ENCODE measurements at places on chromosomes 3 and 15.

DNA sequence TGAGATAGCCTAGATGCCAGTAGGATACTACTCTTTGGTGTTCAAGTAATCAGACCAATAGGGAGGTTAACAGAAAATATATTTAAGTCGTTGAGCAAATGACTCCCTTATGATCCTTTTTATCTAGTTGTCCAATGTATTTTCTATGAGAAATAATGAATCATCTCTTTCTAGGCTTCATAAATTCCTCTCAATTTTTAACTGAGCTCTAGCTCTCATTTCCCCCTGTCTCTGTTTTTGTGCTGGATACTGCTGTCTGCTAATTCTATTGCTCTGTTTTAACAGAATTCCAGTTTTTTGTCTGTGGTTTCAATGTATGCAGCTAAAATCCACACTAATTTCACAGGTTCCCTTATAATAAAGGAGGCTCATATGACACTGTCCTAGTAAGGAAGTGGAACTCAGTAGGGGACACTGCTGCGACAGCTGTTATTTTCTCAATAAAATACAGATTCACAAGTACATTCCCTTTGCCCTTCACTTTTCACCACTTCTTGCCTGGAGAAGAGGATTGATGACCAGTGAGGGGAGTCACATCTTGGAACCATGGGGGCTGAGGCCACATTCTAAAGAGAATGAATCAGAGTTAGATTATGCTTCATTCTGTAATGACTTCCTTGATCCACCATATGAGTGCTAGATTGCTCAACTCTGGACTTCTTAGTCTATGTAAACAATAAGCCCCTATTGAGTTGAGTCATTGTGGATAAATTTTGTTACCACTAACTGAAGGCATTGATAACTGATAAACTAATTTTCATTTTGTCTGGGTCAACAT is 558.7 kb upstream of the KCNMB2 start:
- DNase-seq = peak; percentile 79

- DNase-seq = peak; percentile 38
Measured at GRCh38 chr15:69798481-69799250, 299.1 kb downstream of the TLE3 start.

GRCh38 chr15:50751394-50751793 is 14.1 kb downstream of the SPPL2A start:
- DNase-seq = no peak

DNA sequence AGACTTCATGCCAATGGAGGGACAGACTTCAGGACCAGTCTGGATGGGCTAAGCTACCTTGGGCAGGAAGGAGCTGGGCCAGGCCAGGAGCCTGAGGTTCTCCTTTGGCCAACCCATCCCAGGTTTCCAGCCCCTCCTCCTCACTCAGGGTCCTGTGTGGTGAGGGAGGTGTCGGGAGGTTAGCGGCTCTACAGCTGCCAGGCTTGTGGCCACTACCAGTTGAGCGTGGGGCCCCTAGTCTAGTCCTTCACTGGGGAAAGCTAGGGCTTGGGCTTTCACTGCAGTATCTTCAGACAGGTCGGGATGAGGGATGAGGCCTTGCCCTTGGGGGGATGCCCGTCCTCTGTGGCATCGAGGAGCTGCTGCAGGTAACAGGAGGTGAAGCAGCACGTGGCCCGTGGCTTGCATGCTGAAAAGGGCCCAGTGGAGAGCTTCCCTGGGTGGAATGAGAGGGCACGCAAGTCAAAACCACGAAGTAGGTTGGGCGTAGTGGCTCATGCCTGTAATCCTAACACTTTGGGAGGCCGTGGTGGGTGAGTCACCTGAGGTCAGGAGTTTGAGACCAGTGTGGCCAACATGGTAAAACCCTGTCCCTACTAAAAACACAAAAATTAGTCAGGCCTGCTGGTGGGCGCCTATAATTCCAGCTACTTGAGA is 8.5 kb upstream of the FANCD2 start:
- peak; percentile 95 for DNase-seq

GRCh38 chr3:191301017-191301416 is 28.2 kb upstream of the CCDC50 start:
- DNase-seq = no peak
